Left kidney (tissue), 8 donors: ENCODE measurements at places on chromosomes 7 and 10. TPM values are rescaled to one million over a fixed set of nuclear protein-coding genes. Genes with fewer than 3 reads are reported as not detected.

Gene CNPY1
- polyA plus RNA-seq, result not detected

Gene STOX1
- 9.1 TPM for polyA plus RNA-seq

Gene ANKRD30A
- polyA plus RNA-seq, result not detected

Gene PRKAR2B
- 41.2 TPM for polyA plus RNA-seq

Gene ARHGAP22
- polyA plus RNA-seq, result 0.93 TPM

Gene MSMB
- polyA plus RNA-seq, result not detected
